Neural crest cell (in vitro differentiated cells): ENCODE measurements at places on chromosomes 12 and 14. TPM values are rescaled to one million over a fixed set of nuclear protein-coding genes. Genes with fewer than 3 reads are reported as not detected.

The SLCO1B1 gene
- total RNA-seq = 0.21 TPM in 1 of 2 replicates, not detected in the other

The INHBE gene
- total RNA-seq = 0.36 and 0.61 TPM in 2 replicates

DNA sequence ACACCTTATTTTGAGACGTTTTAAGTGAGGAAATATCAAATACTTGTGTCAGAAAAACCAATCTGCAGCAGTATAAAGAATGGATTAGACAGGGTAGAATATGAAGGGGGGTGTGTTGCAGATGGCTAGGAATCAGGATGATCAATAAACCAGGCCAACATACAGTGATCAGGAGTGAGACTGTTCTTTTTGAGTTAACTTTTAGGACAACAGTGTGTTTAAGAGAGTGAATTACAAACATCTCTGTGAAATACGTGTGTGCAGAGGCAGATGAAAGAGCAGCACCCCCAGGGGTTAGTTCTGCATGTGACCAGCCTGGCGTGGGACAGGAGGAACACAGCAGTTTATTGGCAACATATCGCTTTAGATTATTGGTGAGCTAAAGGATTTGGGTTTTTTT, 10.6 kb upstream of the NRDE2 start:
- no peak for DNase-seq

DNA sequence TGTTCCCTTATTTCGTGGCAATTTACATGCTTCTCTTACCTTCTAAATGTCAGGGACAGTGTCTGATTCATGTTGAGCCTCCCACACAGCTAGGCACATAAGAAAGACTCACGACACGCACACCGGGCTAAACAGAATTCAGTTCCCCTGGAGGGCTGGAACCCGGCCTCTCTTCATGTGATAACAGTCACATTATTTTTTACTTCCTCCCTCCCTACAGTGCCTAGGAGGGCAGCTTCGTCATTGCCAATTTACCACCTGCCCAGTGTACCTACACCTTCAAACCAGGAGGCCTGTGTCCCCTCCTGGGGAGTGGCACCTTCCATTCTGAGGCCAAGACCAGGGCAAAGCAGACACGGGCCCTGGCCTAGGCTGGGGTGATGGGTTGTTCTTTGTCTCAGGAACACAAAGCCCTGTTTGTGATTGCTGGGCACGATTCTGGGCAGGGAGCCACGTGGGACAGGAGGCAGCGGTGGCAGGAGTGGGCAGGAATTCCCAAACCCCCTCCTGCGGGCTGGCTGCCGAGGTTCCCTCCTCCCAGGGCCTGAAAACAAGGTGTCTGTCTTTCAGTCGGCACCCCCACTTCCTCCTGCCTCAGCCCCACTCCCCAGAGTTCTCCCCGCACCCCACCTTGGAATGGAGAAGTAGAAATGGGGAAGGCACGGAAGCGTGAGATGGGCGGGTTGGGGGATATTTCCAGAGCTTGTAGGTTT, 6.8 kb upstream of the RASAL1 start:
- DNase-seq = no peak

DNA sequence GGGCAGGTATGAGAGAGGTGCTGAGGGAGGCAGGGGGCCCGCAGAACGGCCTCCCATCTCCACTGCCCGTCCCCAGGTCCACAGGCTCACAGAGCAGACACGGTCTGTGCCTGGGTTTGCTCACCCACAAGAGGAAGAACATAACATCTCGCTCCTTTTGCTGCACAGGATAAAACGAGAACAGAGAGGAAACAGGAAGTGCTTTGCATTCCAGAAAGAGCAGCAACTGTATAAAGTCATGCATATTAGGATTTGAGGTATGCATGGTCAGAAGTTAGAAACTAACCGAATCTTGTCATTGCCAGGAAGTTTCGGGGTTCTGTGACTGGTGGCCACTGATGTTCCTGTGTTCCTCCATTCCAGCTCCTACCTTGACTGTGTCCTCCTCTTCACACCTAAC, 25.0 kb downstream of the NTF3 start:
- no peak for DNase-seq

DNA sequence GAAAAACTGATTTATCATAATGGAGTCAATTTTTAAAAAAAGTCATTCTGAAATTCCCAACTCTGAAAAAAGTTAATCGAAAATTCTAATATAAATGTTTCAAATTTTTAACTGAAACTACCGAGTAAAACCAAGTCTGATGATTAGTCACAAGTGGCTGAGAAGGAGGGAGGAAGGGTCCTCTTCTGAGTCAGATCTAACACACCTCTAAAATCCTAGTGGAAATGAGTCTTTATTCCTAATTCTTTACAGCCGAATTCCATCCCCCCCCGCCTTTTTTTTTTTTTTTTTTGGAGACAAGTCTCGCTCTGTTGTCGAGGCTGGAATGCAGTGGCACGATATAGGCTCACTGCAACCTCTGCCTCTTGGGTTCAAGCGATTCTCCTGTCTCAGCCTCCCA, 37.9 kb downstream of the RAD9B start:
- DNase-seq = no peak

- DNase-seq = no peak
Observed at GRCh38 chr12:24297516-24297915, 348.0 kb upstream of the SOX5 start.
